SK-N-SH treated with all-trans-retinoic acid at 6 μM for 48 hours (cell line): ENCODE measurements at places on chromosomes 11 and 22.

GRCh38 chr11:112965656-112966055 is 4.4 kb downstream of the NCAM1 start:
- no peak for ATAC-seq

DNA sequence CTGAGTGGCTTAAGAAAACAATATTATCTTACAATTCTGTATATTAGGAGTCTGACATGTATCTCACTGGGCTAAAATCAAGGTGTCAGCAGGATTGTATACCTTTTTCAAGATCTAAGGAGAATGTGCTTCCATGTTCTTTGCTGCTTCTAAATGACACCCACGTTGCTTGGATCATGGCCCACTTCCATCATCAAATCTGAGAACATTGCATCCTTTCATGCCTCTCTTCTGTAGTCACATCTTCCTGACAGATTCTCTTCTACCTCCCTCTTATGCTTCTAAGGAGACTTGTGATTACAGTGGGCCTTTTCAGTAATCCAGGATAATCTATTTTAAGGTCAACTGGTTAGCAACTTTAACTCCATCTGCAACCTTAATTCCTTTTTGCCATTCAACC is 499.4 kb downstream of the FAM181B start:
- no peak for ATAC-seq

DNA sequence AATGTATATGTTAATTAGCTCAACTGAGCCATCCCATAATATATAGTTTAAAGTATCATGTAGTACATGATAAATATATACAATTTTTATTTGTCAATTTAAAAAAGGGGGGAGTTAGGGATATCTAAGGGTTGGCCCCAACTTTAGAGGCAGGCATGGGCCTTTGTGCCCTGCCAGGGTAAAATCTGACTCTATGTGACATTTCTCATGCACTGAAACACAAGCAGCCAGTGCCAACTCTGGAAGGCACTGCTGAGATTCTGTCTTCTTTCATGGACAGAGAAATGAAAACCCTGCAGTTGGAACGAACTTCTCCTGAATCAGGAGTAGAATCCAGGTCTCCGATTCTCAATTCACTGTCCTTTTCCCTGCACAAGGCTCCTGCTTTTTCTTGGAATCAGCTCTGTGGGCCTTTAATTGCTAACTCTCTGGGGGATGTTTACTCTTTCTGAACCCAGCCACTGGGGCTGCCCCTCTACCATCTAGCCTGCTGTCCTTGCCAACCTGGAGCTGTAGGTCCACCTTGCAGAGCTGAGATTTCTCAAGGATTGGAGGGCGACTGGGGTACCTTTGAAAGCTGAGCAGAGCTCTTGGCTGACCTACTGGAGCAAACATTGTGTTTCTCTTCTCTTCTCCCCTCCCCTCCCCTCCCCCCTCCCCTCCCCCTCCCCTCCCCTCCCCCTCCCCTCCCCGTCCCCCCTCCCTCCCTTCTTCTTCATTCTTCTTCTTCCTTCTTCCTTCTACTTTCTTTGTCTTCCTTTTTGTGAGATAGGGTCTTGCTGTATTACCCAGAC is 26.7 kb downstream of the SLC5A1 start:
- no peak for ATAC-seq

GRCh38 chr11:47413908-47414684 is 5.7 kb downstream of the SLC39A13 start:
- ATAC-seq = no peak

DNA sequence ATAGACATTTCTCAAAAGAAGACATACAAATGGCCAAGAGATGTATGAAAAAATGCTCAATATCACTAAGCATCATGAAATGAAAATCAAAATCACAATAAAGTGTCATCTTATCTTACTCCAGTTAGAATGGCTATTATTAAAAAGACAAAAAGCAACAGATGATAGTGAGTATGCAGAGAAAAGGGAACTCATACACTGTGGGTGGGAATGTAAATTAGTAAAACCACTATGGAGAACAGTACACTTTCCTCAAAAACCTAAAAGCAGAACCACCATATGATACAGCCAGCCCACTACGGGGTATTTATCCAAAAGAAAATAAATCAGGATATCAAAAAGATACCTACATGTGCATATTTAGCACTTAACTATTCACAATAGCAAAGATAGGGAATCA is 700.0 kb upstream of the ANO5 start:
- ATAC-seq = no peak

DNA sequence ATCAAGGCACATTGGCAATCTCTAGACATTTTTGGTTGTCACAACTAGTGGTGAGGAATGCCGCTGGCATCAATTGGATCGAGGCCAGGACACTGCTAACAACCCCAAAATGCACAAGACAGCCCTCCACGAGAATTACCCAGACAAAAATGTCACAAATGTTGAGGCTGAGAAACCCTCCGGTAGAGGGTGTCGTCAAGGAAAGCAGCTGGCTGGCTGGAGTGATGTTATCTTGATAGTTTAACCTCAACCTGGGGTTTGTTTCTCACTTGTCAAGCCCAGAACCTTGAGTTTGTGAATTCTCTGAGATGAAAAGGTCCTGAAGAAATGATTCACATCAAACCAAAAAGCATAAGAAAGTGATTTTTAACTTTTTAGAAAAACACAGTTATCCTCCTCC is 21.1 kb upstream of the TMPRSS13 start:
- no peak for ATAC-seq

DNA sequence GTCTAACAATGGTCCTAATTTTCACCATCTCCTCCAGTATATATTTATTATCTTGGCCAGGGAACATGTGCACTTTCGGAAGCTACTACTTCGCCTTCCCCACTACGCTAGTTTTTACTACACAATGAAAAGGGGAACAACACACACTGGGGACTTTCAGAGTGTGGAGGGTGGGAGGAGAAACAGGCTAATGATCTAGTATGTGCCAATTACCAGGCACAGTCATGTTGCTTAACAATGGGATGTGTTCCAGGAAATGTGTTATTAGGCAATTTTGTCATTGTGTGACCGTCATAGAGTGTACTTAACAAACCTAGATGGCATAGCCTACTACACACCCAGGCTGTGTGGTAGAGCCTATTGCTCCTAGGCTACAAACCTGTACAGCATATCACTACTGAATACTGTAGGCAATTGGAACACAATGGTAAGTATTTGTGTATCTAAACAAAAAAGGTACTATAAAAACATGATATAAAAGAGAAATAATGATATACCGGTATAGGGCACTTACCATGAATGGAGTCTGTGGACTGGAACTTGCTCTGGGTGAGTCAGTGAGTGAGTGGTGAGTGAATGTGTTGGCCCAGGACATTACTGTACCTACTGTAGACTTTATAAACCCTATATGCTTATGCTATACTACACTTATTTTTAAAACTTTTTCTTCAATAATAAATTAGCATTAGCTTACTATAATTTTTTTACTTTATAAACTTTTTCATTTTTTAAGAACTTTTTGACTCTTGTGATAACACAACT is 20.1 kb upstream of the CUL5 start:
- ATAC-seq = no peak

GRCh38 chr22:28706845-28707244 is 27.2 kb upstream of the TTC28 start:
- ATAC-seq = no peak

- peak; percentile 79 for ATAC-seq
Measured at GRCh38 chr11:85827748-85828639, 17.1 kb upstream of the SYTL2 start.

DNA sequence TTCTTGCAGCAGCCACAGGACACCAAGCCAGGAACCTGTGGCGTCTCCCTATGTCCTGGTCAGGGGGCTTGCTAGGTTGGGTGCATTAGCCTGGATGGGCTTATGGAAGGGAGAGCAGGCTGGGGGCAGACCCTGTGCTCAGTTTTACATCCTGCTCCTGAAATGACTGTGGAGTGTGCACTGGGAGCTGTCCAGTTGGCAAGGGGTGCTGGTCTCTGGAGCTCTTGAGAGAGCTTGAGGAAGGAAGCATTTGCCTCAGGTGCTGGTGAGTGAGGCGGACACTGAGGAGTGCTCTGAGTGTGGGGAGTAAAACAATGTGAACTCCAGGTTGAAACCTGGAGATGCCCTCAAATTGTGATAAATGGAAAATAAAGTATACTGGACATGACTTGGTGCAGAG is 3.4 kb downstream of the SCGB1D4 start:
- peak; percentile 80 for ATAC-seq

- ATAC-seq = no peak
Measured at GRCh38 chr11:28984231-28984630, 876.0 kb downstream of the METTL15 start.

GRCh38 chr22:30191040-30191701 is 55.4 kb downstream of the LIF start:
- no peak for ATAC-seq

- no peak for ATAC-seq
Measured at GRCh38 chr11:44993971-44994704, 43.5 kb upstream of the TP53I11 start.

DNA sequence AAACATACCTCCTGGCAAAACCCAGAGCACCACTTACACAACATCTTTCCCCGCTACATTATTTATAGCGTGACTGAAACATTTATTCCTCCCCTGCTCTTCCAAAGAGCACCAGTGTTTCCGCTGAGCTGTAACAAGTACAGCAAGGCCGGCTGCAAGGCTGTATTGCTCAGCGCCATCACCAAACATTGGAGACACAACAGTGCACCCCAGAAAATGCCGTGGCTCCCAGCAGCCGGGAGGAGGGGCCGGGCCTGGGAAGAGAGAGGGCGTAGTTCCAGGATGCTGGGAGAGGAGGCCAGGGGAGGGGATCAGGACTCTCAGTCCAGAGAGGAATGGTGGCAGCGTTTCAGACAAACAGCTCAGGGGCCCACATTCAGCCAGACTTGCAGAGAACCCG is 133.2 kb downstream of the DSCAML1 start:
- no peak for ATAC-seq
